ENCODE measurements at places on chromosomes 16 and 17.

DNA sequence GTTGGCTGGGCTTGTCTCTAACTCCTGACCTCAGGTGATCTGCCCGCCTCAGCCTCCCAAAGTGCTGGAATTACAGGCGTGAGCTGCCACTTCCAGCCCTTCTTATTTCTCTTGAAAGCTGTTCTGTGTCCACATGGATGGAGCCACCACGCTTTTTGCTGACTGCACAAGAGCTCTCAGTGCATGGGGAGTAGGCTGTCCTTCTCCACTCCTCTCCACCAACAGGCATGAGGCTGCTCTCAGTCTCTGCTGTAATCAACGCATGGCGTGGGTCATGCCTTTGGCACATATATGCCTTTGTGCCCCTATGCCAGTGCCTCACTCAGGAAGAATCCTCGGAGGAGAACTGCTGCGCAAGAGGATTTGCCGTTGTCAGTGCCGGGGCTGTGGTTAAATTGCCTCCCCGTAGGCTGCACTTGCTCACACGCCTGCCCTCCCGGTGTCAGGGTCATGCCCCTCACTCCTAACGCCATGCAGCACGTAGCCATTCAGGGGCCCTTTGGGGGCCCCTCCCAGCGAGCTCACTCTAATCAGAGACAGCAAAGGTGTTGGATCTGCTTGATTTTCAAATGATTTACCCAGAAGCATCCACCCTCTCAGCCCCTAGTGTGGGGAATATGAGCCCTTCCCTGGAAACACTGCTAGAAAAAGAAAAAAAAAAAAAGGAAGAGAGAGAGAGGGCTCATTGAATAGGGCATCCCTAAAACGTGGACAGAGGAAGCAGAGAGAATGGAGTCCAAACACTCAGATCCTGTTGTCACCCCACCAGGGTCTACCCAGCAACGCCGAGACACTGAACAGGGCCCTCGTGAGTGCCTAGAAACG is 47.5 kb upstream of the ZCCHC14 start:
- DNase-seq = no peak

DNA sequence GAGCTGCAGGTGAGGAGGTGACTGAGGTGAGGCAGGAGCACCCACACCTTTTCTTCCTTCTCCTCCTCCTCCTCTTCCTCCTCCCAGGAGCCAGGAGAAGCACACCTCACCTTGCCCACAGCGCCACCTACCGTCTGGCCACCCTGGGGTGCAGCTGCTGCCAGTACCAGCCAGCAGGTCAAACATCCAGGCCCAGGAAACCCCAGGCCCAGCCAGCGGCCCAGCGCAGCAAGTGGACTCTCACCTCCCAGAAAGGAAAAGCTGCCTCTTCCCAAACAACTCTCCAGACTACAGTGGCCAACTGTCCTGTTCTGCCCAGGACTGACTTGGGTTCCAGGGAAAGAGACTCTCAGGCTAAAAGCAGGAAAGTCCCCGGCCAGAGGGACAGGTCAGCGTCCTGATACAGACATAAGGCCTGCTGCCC is 22.7 kb downstream of the PEMT start:
- peak; percentile 20 for DNase-seq

DNA sequence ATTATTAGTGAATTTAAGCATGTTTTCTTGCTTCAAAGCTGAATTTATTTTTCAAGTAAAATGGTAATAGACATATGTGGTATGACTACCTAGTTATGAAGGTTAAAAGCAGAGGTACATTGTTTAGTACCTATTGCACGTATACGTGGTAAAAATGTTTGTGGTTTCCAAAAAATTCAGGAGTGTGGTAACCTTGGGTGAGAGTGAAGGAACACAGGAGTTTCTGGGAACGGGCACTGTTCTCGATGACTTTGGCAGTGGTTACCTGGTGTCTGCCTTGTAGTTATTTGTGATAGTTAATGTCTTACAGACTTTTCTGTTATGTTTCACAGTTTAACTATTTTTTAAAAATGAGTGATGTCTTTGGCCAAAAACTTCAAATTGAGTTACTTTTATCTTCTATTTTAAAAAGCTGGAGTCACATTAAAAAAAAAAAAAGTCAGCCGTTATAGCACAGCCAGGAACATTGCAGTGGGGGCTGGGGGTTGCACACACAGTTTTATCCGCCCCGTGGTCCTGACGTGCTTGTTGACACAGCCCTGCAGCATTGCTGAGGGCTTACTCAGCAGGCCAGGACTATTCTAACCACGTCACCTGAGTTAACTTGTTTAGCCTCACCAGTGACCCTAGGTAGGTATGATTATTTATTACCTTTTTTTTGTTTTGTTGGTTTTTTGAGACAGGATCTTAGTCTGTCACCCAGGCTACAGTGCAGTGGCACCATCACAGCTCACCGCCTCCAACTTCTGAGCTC is 10.9 kb downstream of the JPT2 start:
- no peak for DNase-seq

GRCh38 chr17:19533718-19534561 is at the start of gene SLC47A1:
Gene SLC47A1 (plus strand): TSS chr17:19533854. CDS start chr17:19533940, 86 bp downstream.
- no peak for DNase-seq

DNA sequence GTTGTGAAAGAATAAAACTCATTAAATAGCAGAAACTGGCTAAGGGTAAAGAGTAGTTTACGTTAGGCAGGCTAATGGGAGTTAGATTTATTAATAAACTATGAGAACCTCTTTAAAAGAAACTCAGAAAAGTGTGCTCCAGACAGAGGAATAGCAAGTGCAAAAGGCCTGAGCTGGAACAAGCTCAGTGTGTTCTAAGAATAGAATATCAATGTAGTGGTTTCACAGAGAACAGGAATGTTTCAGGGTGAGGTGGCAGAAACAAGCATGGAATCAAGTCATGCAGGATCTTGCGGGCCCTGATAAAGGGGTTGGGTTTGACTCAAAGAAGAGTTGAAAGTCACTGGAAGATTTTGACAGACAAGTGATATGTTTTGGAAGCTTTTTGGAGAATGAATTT is 164.0 kb upstream of the HS3ST3A1 start:
- no peak for DNase-seq

Data from stimulated activated CD8-positive, alpha-beta memory T cell treated with anti-CD3 and anti-CD28 coated beads, Interleukin-7, amount 100 ng/mL, for 1 hour (primary cell).